Smooth muscle cell of trachea (primary cell): ENCODE measurements at places on chromosomes 12 and 14. TPM values are rescaled to one million over a fixed set of nuclear protein-coding genes. Genes with fewer than 3 reads are reported as not detected.

The CCDC38 gene
- total RNA-seq: not detected in 2 replicates

The KLHL33 gene
- total RNA-seq: 0.17 and 0.29 TPM in 2 replicates

The MGP gene
- total RNA-seq: 3.5 and 4.1 TPM in 2 replicates

The FLVCR2 gene
- total RNA-seq: 0.87 and 5.3 TPM in 2 replicates

The DLGAP5 gene
- 2.3 and 66.5 TPM in 2 replicates for total RNA-seq
